ENCODE measurements at places on chromosomes 4 and X.

DNA sequence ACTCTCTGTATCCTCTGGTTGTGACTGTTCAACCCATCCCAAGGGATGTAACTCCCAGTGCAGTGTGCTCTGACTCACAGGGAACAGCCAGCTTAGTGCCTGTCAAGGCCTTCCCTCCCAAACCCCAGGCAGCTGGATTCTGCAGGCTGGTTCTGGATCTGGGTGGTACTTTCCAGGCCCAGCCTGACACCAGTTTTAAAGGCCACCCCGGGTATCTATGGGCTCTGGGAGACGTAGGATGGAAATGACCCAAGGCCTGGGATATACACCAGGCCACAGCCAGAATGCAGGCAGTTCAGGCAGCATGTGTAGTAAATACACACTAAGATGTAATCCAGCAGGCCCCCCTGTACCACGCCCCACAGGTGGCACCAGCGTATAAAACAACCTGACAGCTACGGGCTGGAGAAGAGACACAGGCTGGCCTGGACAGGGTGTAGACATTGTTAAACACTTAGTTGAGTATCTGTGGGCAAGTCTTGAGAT is 64.2 kb downstream of the SPINK2 start:
- no peak for DNase-seq

DNA sequence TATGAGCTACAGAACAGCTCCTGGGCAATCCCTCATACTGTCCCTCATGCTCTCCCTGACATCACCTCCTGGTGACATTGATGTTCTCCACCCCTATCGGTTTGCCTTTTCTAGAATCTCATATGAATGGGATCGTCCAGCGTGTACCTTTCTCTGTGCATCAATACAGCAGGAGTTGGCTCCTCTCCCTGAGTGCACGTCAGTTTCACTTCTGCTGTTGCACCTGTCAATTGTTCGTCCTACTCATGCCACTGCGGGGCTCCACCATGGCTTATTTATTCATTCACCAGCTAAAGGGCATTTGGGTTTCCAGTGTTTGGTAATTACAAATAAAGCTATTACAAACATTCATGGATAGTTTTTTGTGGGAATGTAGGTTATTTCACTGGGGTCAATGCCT is 269.1 kb upstream of the ZFP42 start:
- no peak for DNase-seq

DNA sequence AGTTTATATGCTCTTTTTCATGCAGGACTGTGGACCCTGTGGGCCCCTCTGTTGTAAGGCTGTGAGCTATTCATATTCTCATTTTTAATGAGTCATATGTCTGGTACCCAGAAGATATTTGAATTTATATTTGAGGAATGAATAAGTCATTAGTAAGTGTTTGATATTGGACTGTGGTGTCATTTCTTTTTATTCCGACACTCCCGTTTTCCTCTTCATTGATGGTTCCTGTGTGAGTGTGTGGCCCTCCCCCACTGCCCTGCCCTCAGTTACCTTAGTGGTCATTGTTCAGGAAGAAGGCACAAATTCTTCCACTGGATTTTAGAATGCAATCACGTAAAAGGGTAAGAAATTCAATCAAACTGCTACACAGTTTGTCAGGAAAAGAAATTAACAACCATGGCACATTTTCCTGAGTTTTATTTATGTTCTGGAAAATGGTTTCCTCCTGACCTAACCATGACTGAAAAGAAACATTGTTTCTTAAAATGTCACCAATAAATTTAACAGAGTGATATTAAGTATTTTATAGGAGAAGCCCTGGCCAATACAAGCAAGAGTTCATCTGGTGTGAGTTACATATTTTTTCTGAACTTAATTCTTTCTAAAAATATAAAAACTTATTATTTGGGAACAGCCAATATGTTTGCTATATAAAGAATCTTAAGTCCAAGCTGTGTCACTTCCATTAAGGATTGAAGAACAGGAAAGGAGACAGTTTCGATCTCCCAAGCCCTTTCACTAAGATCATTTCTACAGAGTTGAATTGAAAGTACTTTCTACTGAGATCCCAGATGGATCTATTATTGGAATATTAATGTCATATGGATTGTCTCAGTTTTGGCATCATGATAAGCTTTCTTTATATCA is 370.5 kb upstream of the ANXA10 start:
- DNase-seq: no peak

GRCh38 chrX:8971116-8971515 is 62.8 kb downstream of the FAM9B start:
- no peak for DNase-seq

- no peak for DNase-seq
These were observed 79.1 kb downstream of the CLCN4 start for GRCh38 chrX:10235851-10236250.

DNA sequence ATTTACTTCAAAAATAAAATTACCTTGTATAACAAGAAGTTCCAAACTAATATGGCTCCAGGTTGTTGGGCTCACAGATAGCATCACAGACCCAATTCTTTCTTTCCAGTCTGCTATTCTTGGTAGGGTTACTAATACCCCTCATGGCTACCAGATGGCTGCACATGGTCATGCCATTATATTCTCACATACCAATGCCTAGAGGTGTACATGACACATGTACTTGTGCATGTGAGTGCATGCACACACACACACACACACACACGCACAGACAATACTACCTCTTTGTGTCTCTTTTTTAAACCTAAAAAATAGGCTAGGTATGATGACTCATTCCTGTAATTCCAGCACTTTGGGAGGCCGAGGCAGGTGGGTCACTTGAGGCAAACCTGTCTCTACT is 31.1 kb downstream of the FBXO8 start:
- no peak for DNase-seq

DNA sequence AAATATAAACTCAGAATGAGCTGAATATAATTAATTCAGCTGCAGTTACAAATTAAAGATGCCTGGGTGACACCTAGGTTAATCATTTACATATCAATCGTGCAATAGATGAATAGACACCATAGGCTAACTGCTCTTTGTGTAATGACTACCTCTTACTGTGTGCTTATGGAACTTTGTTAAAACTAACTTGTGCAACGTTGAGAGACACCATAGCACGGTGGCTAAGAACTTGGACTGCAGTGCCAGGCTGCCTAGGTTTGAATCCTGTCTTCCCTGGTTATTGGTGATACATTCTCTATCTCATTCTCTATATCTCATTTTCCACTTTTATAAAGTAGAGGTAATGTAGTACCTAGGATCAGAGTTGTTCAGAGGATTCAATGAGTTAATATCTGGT is 46.9 kb downstream of the SMAD1 start:
- no peak for DNase-seq

GRCh38 chr4:131426023-131426758 is 1722.9 kb upstream of the PCDH10 start:
- no peak for DNase-seq

DNA sequence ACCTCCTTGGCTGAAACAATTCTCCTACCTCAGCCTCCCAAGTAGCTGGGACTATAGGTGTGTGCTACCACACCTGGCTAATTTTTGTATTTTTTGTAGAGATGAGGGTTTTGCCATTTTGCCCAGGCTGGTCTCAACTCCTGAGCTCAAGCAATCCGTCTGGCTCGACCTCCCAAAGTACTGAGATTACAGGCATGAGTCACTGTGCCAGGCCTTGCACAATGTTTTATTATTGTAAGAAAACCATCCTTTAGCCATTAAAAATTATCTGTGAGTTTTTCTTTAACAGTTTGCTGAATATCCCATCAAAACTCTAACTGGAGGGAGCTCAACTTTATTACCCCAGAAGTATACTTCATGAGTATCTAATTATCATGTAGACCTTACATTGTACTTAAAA is 900.3 kb downstream of the PCDH7 start:
- DNase-seq: no peak

- no peak for DNase-seq
These were observed 21.9 kb downstream of the INTS12 start for GRCh38 chr4:105686571-105686970.

DNA sequence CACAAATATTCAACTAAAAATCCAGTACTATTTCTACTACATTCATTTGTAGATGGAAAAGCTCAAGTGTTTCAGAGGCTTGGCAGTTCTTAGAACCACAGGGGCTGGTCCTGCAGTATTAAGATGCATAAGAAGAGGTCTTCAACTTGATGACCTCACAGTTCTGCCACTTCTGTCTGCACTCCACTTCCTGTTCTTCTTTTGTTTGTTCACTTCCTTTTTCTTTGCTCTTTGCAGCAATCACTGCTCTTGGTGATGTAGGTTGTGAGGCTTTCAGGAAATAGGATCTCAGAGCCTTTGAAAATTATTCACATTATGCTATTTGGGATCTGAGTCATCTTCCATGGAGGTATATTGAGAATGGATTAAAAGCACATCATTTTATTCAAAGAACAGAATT is 602.0 kb upstream of the CPEB2 start:
- no peak for DNase-seq

- no peak for DNase-seq
These were observed 46.8 kb downstream of the VEGFC start for GRCh38 chr4:176745902-176746301.

GRCh38 chr4:38615847-38616246 is 48.2 kb upstream of the KLF3 start:
- no peak for DNase-seq

DNA sequence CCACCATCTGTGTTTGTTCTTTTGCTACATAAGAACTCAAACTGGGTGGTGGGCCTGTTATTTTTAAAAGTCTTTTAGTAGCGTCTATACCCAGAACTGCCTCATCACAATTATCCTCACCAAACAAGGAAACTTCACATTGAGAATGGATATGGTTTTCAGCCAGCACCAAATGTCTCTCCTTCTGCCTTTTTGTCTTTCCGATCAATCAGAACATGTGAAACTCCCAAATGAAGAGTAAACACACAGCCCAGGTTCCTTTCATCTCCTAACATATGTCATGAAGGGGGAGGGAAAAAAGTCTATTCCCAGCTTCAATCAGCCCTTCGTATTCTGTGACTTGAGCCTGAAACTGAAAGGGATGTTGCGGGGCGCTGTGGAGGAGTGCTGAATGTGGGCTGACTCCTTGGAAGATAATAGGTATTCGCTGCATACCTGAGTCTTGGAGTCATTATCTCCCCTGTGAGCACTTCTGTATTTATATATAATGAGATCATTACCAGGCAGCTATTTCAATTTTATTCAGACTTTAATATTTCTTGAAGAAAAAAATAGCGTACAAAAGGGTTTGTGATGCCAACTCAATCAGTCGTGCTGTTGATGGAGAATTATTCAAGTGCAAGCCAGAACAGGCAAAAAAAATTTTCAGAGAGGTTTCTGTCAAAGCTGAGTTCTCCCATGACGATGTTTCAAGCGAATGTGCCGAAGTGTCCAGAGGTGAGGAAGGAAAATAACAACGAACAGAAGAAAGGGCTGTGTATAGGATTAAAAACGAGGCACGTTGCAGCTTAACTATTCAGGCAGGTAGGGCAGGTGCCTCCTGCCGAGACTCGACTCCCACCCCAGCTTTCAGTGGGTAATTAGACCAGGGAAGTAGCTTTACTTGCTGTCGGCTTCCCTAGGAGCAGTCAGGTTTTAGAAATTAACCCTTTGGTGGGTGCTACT is 163.9 kb upstream of the NOCT start:
- DNase-seq: no peak

DNA sequence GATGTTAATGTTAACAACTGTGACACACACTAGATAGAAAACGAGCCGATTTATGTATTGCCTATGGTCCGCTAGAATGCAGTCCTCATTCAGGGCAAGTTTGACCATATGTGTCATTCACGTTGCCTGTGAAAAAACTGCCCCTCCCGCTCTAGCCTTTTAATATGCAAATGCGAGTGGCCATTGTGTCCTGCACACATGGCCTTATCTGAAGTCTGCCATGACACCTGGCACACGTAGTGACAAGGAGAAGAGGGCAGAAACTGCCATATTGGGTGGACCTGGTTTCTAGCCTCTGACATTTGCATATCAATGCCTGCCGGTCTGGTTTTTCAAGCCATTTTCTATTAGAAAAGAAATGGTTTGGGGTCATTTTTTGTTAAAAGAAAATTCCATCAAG is 303.3 kb upstream of the TECRL start:
- DNase-seq: no peak

DNA sequence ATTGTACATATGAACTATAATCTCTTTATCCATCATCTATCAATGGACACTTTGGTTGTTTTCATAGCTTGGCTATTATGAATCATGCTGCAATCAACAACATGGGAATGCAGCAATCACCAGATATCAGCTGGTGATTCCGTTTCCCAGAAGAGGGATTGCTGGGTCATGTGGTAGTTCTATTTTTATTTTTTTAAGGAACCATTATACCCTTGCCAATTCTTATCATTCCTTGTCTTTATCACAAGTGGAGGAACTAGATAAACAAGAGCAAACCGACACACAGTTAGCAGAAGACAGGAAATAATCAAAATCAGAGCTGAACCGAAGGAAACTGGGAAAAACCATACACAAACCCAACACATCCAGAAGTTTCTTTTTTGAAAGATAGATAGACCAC is 14.5 kb upstream of the LNX1 start:
- no peak for DNase-seq

- no peak for DNase-seq
These were observed 516.1 kb upstream of the ZFP42 start for GRCh38 chr4:187479511-187479910.

DNA sequence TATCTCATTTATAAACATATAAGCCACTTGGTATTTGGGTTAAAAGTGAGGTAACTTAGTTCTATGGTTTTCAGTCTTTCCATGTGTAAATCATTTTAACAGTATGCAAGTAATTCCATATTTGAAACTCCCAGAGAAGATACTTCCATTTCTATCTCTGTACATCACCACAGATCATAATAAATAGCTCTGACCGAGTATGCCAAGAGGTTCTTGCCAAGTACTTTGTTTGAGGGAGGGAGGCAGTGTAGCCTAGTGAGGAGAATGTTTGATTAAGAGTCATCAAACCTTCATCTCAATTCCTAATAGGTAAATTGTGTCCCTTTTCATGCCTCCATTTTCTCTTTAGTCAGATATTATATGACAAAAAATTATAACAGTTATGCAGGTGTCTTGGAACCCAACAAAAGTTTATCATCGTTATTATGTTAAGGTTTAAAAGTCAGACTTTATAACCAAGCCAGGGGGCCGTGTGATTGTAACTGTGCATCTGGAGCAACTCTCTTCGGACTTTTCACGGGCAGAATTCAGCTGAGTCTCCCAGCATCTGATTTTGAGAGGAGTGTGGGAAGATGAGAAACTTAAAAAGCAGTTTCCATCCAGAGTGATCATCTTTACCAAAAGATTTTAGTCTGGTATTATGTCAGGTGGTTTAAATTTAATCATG is 123.8 kb downstream of the ANK2 start:
- no peak for DNase-seq

- DNase-seq: no peak
These were observed 201.8 kb upstream of the GK2 start for GRCh38 chr4:79609817-79610216.

DNA sequence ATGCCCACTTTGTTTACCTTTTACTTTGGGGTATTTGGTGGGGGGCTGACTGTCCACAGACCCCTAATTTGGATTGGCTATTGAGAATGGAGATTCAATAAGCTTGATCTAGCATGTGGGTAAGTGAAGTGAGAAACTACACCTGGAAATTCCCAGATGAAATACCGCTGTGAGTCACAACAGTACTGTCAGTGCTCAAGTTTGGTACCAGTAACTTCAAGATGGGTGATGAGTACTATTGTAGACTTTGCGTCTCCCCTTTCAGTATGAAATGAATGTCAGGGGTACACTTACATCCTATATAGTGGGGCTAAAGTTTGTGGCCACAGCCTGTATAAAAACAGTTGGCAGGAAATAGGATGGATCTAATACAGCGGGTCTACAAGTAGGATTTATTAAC is 33.3 kb downstream of the HMGN5 start:
- DNase-seq: no peak

- no peak for DNase-seq
These were observed 9.1 kb downstream of the LAMTOR3 start for GRCh38 chr4:99885063-99885664.

- DNase-seq: no peak
These were observed 1.6 kb upstream of the LRAT start for GRCh38 chr4:154741922-154742850.
